Activated CD8-positive, alpha-beta memory T cell treated with anti-CD3 and anti-CD28 coated beads for 48 hours (primary cell): ENCODE measurements at places on chromosomes 5 and 9.

GRCh38 chr9:134186471-134187109, 22.2 kb upstream of the RNU6ATAC start:
- DNase-seq: no peak

DNA sequence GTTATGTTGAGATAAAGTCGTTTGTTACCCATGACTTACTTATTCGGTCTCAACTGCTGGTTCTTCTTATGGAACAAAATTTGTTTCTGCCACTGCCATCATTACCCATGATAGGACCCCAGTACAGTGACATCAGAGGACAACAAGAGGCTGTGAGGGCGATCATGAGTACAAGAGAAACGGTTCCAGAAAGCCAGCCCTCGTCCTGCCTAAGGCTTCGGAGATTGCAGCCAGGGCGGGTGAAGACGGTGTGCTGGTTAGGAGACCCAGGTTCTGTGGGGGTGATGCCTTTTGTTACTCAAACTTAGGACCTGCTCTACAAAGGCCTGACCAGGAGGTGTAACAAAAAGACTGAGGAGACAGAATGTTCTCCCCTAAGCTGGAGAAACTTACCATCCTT, 10.9 kb downstream of the FYB1 start:
- DNase-seq: no peak

- no peak for DNase-seq
Observed at GRCh38 chr5:139470821-139471300, at the start of gene SMIM33. Gene SMIM33, plus strand, starts transcription at chr5:139471004. Its CDS starts 118 bp downstream, at chr5:139471122.

DNA sequence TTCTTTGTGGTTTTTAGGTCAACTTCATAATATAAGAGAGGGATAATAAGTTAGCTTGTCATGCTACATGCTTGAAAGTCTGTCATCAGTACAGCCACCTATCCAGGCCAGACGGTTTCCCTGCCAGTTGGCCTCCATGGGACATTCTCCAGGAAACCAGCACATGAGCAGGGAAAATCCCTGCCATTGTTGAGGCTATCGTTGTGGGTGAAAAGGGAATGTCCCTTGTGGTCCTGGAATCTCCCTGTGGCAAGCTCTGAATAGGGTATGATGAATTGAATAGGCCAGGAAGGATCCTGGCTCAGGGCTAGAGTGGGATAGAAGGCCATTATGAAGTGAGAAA, 12.3 kb downstream of the F2RL1 start:
- no peak for DNase-seq

DNA sequence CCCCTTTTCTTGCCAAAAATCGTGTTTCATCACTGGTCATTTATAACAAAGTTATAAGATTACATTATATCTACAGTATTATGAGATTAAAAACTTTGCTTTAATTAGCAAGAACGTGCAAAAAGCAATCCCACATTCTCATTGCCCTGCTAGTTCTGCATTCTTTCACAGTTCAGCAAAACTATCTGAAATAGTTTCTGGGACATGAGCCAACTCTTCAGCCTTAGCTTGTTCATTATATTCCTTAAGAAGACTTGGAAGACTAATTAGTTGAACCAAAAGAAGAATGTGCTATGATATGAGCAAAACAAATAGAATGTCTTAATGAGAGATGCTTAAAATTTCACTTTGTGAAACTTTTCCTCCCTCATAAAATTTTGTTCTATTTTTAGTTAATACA, 76.7 kb downstream of the ITGA1 start:
- no peak for DNase-seq

DNA sequence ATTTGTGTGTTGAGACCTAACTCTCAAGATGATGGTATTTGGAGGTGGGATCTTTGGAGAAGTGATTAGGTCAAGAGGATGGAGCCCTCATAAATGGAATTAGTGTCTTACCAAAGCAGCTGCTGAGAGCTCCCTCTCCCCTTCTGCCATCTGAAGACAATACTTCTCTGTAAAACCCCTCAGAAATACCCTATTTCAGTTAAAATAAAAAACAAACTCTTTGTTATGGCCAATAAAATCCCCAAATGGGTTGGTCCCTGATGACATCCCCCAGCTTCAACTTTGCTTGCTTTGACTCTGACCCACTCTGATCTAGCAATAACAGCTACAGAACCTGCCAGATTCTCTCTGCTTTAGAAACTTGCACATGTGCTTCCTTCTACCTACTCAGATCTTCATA, 100.9 kb downstream of the SNCAIP start:
- DNase-seq: no peak

- DNase-seq: no peak
Observed at GRCh38 chr5:44664711-44665100, 144.0 kb upstream of the MRPS30 start.

- no peak for DNase-seq
Observed at GRCh38 chr9:96064826-96065481, 189.5 kb downstream of the ERCC6L2 start.

GRCh38 chr5:96031180-96031579, 69.5 kb upstream of the ELL2 start:
- DNase-seq: no peak

DNA sequence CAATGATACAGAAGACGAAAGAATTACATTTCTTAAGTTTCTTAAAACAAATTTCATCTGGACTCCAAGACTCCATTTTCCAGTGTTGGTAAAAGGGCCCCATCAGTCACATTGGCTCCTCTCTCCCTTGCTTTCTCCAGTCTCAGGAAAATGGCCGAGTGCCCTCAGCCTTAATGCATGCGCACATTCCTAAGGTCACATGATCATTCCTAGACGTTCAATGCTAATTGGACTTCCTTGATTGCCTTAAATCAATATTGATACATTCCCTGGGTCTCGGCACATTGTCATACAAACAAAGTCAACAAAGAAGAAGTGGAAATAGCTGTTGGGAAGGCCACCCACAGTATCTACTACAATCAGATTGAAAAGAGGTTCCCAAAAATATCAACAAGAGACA, 413.6 kb upstream of the GRAMD2B start:
- no peak for DNase-seq

GRCh38 chr5:166341740-166342337, 1949.6 kb upstream of the WWC1 start:
- DNase-seq: no peak

DNA sequence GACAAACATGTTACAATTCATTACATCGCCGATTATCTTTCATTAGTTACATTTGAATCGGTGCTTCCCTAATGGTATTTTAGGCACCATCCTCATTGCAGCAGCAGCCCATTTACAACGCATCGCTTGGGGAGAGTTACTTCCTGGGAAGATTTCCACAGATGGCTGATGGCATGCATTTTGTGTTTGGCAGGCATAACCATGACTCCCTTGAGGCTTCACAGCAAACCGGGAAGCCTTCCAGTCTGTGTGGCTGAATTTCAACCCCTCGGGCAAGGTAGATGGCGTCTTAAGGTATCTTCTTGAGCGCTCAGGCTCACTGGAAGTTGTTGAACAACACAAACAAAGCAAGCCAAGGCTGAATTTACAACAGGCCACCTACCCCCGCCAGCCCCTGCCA, 1.6 kb upstream of the DNAH5 start:
- no peak for DNase-seq

- DNase-seq: no peak
Observed at GRCh38 chr5:96064877-96065276, 103.2 kb upstream of the ELL2 start.

DNA sequence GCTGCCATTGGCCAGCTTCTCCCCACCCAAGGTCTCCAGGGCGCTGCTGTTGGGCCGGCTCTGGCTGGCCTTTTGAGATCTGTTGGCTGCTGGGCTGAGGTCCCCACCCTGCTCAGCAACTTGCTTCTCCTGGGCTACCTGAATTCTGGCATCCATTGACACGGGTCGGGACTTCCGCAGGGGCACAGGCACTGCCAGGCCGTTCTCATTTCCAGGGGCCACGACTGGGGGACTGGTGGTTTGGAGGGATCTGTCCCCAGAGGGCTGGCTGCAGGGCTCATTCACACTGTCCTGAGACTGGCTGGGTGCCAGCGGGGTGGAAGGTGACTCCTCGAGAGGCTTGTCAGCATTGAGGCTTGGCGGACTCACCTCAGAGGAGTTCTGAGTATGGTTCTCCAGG, 87.1 kb upstream of the FBXW11 start:
- no peak for DNase-seq

DNA sequence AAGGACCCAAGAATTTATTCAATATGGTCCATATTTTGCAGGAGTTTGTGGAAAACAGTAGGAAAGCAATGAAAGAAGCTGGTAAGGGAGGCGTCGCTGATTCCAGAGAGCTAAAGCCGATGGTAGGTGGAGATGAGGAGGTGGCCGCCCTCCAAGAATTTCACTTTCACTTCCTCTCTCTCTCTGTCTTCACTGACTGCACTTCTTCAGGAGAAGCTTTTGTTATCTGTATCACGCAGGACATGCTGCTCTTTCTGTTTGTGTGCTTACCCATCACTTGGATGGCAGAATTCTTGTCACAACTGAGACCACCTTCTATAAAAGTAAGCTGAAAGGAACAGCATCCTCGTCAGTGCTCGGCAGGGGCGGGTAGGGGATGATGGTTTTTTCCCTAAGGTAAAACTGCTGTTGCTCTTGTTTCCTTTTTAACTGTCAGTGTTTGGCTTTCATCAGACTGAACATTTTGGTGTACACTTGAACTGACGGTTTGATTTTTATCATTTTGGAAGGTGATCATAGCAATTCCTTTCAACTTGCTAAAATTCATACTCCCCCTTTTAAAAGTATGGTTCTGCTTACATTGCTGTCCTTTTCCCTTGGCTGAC, 62.4 kb upstream of the FSD1L start:
- DNase-seq: no peak

DNA sequence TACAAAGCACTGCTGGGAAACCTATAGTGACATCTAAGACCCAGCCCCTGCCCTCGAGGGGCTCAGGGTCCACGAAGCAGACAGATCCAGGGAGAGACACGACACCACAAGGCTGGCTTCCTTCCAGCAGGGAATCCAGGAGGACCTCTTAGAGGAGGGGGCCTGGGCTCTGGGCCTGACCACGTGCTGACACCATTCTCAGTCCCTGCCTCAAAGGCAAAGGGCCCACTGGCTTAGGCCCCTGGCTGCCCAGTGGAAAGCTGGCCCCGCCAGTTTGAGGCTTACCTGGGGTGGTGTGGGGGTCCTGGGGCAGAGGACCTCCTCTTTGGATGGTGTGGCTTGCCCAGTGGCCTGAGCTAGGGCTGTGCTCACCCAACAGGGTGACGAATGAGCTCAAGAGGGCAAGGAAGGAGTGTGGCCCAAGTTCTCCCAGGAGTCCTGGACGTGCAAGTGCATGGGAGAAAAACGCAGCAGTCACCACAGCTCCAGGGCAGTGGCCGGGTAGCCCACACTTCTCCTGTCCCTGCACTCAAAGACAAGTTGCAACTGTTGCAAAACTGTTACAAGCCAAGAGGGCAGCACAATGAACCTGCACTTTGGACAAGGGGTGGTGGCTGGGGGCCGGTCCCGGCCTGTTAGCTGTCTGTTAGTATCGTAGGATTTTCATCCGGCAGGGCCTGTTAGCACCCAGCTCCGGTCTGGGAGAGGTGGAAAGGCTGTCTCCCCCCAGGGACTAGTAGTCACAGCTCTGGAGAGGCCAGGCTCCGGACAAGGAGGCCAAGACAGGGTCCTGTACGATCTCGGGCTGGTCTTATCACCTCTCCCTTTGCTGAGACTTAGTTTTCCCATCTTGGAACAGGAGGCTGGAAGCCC, 1.5 kb upstream of the SARDH start:
- DNase-seq: no peak

GRCh38 chr5:107408564-107408963, 262.2 kb downstream of the EFNA5 start:
- DNase-seq: no peak

DNA sequence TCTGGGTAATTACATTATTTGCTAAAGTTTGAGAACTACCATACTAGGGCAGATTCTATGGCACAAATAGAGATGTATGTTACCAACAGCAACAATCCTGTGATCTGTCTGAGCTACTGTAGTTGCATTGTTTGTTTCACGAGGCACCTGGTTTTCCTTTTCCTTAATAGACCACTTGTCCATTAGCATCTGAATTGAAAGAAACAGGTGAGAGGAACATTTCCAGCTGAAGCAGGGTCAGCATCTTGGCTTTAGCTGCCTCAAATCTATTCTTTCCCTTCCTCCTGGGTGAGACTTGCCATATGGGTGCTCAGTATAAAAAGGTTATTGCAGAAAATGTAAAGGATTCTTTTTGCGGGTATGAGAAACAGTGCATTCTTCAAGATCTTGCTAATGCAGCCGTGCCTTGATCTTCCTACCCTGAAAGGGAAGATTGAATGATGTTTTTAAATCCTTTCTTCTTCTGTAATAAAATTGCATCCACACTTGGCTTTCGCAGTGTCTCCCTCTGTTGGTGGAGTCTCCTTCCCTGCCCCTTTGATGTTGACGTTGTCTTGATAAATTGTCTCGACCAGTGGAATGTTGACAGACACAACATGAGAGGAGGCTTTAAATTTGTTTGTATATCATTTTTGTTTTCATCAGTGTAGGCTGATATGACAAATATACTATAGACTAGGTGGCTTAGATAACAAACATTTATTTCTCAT, 118.0 kb upstream of the BRINP1 start:
- DNase-seq: no peak

DNA sequence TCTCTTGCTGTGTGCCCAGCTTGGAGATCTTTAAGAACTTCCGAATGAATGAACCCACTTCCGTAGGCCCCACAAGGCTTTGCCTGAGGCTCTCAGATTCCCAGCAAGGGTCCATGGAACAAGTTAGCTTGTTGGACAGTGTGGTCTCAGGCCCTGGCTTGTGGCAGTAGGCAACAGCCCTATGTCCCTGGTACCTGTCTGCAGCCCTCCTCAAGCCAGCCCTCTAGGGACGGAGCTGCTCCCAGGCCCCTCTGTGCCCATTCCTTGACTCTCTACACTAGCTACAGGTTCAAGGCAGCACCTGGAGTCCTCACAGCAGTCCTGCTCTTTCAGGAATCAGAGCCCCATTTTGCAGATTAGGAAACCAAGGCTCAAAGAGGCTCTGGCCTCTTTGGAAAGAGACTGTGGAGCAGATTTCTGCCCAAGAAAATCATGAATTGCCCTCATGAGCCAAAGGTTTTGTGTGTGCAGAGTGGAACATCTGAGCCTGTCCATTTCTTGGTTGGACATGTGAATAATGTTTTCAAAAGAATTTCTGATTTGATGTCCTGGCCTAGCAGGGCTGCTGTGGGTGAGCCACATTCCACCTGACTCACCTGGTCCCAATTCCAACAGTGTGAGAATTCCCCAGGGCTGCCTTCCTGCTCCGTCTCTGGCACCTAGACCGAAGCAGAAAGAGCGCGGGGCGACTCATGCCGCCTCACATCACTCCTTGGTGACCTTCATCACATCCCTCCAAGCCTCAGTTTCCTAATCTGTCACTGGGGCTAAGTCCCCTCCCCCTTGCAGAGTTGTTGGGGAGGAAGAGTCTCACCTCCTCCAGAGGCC, 131.7 kb downstream of the BARX1 start:
- no peak for DNase-seq
